ENCODE measurements at places on chromosomes 5 and 9. TPM values are rescaled to one million over a fixed set of nuclear protein-coding genes. Genes with fewer than 3 reads are reported as not detected.

The RRAGA gene
- polyA plus RNA-seq, result 80.1 TPM

The SVEP1 gene
- not detected for polyA plus RNA-seq

The PCDHB14 gene
- polyA plus RNA-seq, result not detected

The KCNN2 gene
- polyA plus RNA-seq, result not detected

The TLR4 gene
- polyA plus RNA-seq, result 2.2 TPM

The RLN2 gene
- polyA plus RNA-seq, result 5.1 TPM

The PRLR gene
- polyA plus RNA-seq, result not detected

The MYO10 gene
- polyA plus RNA-seq, result not detected

The SECISBP2 gene
- polyA plus RNA-seq, result 30.6 TPM

The TMEM215 gene
- polyA plus RNA-seq, result not detected

The OSMR gene
- polyA plus RNA-seq, result not detected

The EQTN gene
- 0.35 TPM for polyA plus RNA-seq

The N4BP3 gene
- polyA plus RNA-seq, result 10.1 TPM

The MVB12B gene
- 0.93 TPM for polyA plus RNA-seq

The FBN2 gene
- not detected for polyA plus RNA-seq

The TEX48 gene
- polyA plus RNA-seq, result not detected

The NDUFA8 gene
- 73.0 TPM for polyA plus RNA-seq

The EPB41L4A gene
- polyA plus RNA-seq, result 2.1 TPM

The SLC36A2 gene
- polyA plus RNA-seq, result not detected

All from IgD-negative memory B cell (primary cell).